ENCODE measurements at places on chromosomes 4 and X.

DNA sequence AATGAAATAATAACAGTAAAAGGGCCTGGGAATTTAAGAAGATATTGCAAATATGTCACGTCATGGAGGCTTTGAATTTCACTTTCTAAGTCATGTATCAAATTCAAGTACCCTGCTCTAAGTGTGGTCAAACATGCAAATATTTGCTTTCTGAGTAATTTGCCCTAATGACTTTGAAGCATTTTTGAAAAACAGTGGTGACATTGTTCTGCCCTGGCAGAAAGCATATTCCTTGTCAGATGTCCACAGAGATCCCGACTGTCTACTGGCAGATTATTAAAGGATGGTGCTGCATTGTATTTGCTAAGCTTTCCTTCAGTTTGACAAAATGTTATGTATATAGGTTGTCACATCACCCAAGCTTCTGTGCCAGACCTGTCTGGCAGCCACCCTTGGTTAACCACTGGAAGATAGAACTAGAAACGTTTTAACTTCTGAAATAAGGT lies 92.5 kb downstream of the ANK2 start:
- no peak for DNase-seq

DNA sequence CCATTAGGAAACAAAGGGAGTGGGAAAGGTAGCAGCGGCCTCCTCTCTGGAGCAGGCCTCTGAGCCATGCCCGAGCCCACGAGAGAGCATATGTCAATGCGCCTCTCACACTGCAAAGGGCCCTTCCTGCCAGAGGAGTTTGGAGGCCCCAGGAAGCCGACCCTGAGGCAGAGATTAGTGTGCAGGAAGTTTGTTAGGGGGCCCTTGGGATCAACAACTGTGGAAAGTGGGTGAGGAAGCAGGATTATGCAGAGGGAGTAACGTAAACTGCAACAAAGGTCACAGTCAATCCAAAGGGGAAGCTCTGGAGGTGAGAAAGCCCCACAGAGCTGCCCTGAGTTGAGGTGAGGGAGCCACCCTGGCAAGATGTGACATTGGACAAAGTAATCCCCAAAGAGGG lies 17.4 kb downstream of the RTL5 start:
- DNase-seq: no peak

DNA sequence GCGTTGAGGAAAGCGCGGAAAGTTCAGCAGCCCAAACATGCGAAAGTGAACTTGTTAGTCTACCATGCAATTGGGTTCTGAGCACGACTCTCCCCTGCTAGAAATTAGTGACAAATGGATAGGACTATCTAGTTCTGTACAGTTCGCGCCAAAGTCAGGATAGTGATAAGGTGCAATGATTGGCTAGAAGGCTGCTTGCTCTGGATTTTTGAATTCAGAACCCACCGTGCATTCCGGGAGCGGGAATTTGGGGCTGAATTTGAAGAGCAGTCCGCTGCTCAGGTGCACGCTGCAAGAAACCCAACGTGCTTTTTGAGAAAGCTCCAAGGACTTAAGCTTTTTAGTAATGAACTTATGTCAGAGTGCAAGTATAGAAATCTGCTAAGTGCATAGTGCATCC lies 732 bp upstream of the ESX1 start:
- DNase-seq: no peak

GRCh38 chr4:55752810-55753209 lies 66.8 kb upstream of the EXOC1L start:
- no peak for DNase-seq

DNA sequence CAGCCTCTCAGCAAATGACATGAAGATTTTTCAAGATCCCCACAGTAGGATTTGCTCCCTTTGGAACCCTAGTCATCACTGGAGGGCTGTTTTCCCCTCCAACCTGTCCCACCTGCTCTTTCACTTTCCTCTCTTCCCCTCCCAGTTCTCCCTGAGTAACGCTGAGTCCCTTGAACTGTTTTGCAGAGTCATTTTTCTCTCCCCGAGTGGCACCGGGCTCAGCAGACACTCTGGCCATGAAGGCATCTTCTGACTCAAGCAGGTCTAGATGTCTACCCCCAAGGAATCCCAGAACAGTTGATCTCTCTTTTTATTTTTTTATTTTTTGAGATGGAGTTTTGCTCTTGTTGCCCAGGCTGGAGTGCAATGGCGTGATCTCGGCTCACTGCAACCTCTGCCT lies 52.2 kb downstream of the HTRA3 start:
- no peak for DNase-seq

DNA sequence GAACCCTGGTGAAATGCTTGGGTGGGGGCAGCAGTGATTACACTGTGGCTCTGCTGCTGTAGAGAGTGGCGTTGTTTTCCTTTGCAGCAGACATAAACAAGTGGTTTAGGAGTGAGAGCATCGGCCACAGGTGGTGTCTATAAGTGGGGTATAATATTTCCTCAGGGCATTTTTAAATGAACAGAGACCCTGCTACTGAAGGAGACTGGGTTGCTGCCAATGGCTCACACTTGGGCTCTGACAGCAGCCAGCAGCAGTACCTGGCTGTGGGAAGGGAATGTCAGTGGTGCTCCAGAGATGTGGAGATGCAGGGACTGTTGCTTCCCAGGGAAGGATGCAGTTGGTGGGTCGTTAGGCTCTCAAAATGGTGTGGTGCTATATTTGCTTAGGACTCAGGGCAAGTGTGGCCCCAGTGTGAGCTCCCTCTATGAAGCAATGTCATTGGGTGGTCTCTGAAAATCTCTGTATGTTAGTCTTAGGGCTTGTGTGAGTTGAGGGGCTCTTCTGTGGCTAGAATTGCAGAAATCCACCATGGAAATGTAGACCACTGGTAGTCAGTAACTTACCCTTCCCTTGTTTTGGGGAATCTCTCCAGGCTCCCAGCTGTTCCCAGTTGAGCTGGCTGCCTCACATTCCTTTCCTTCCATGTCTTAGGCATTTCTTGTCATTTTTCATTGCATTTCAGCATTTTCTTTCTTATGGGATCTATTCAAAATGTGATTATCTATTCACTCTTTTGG lies 1023.0 kb upstream of the GRID2 start:
- no peak for DNase-seq

- DNase-seq: no peak
Observed at GRCh38 chrX:95907081-95907480, 777.6 kb upstream of the DIAPH2 start.

GRCh38 chrX:132071254-132071653 lies 48.2 kb downstream of the STK26 start:
- DNase-seq: no peak

DNA sequence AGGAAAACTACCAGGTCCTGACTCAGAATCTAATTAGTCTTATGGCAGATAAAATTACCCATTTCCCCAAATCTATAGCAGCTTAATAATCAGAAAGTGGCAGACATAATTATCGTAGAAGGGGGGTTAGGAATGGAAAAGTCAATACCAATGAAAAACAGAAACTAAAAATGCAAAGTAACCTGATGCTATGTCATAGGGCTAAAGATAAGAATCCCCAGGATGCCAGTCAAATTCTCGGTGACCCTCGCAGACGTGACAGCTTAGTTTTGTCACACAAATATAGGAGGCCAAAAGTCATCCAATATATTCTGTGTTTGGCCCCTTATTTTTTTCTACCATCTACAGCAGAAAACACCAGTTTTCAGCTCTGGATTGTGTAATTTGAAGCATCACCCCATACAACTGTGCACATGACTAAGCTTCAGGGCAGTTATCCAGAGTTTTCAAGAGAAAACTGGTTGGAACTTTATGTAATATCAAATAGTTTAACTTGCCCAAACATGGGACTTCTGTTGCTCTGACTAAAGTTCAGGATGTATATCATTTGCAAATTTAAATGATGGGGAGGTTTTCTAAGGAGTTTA lies 30.9 kb downstream of the RASSF6 start:
- no peak for DNase-seq

DNA sequence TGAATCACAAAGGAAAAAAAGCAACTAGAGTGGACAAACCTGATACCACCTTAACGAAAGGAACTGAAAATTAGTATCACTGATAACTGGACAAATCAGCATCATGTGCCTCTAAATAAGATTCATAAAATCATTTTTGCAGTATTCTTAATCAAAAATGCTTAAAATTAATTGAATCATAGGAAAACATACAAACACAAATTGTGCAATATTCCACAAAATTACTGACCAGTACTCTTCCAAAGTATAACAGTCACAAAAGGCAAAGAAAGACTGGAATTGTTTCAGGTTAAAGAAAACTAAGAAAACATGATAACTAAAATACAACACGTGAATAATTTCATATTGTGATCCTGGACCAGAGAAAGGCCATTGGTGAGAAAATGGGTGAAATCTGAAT lies 27.1 kb downstream of the FBXW7 start:
- no peak for DNase-seq

DNA sequence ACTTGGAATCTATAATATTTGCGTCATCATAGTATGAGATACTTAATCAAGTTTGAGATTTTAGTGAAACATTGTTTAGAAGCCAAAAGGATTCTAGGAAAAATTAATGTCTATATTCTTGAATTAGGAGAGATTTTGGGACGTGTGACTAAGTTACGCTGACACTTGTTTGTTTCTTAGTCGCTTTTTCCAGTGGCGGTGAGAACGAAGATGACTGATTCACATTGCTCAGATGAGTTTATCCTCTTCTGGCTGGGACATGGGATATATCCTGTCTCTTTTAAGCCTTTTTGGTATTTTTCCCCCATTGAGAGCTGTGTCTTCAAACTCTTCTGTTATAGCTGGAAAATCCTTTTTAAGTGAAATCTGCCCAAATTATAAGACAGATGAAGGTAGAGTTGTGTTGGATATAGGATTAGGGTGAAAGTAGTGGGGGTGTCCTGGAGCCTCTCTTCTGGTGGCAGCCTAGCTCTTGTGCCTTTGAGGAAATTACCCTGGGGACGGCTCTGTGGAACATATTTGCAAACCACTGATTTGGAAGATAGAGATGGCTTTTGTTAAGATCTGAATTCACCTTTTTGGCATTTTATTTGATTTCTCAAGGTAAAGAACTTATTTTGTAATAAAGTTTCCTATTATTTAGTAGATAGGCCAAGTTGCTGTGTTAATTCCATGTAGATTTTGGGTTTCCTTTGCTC lies 49.7 kb downstream of the HTT start:
- no peak for DNase-seq

DNA sequence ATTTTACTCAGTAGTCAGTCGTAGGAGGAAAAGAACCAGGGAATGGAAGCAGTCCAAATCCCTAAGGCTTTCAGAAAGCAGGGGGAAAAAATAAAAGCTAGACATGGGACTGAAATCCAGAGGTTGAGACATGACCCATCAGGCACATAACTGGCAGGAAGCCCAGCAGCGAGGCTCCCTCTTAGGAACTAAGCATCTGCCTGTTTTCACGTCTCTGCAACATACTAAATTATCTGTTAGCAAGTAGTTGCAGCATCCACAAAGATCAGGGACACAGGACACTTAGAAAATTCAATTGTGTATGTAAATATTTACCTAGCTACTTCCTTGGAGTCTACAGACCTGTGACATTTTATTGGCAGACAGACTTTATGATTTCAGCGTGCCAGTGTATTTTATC lies 118.0 kb upstream of the EDNRA start:
- DNase-seq: no peak

- no peak for DNase-seq
Observed at GRCh38 chr4:171981185-171981584, 168.0 kb downstream of the GALNTL6 start.

DNA sequence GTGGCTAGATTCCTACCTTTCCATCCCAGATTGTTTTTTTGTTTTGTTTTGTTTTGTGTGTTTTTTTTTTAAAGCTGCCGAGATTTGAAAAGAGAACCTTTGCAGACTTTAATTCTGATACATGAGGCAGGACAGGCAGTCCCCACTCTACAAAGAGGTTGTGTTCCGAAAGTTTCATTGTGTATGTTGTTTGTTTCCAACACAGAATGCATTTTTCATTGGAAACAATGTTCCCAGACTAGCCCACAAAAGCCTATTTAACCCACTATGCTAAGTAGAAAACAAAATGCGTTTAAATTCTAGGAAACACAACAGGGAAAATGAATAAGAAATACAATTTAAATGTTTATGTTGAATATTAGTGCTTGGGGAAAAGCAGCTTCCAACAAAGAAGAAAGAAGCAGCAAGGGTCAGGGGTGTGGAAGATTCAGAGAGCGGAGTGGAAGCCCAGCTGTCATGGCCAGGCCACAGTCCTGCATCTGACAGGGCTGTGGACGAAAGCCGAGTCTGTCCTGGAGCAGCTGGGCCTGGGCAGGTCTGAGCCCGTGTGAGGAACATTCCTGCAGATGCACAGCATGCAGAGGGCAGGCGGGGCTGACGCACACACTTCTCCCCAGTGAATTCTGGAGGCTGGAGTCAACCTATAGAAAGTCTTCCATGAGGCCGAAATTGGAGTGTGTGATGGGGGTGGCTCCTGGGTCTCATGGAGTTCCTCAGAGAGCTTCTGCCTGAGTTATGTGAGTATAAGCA lies 12.4 kb upstream of the SETD7 start:
- no peak for DNase-seq

- DNase-seq: no peak
Observed at GRCh38 chr4:151144329-151145072, 45.1 kb downstream of the RPS3A start.

DNA sequence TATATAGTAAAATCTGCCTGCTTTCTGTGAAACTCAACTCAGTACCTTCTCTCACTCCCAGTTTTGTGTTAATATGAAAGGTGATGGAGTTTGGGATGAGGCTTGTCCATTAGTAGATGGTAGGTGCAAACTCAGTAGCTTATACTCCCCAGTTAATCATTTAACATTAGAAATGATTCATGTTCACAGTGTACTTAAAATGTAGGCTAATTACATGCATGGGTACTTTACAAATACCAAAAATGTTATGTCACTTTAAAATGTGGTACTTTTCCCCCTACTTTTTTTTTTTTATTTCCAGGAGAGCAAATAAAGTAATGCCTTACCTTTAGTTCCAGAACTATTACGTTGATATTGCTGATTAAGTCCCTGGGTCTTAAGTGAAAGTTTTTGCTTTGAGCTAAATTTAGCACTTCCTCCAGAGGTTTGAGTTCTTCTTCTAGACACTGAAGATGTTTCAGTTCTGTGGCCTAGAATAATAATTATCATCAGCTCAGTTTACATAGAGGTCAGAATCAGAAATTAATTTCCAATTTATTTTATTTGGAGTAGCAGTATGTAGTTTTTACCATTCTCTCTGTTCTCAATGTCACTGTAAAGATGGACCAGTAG lies 3.0 kb downstream of the IL2 start:
- DNase-seq: no peak

DNA sequence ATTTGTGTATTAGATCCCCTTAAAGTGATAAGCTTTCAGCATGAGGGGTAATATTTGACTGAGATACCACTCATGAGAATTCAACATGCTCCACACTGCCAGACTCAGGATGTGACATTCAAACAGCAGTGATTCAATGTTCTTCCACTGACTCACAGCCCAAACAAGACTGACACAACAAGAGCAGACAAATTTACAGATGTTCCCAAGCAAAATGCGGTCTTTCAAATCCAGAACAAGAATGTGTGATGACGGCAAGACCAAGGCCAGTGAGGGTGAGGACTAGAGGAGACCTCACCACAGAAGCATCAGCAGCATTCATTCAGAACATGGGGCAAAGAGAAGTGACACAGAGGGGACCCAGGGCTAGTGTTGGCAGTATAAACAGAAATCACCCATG lies 99.3 kb upstream of the GRIA3 start:
- DNase-seq: no peak

Measured in activated CD4-positive, CD25-positive, alpha-beta regulatory T cell treated with anti-CD3 and anti-CD28 coated beads, Interleukin-2, amount 50 U/mL, for 72 hours (primary cell).